ENCODE measurements at places on chromosomes 2 and 18.

- DNase-seq: no peak
These were observed 597.1 kb upstream of the CHAC2 start for GRCh38 chr2:53170466-53170865.

DNA sequence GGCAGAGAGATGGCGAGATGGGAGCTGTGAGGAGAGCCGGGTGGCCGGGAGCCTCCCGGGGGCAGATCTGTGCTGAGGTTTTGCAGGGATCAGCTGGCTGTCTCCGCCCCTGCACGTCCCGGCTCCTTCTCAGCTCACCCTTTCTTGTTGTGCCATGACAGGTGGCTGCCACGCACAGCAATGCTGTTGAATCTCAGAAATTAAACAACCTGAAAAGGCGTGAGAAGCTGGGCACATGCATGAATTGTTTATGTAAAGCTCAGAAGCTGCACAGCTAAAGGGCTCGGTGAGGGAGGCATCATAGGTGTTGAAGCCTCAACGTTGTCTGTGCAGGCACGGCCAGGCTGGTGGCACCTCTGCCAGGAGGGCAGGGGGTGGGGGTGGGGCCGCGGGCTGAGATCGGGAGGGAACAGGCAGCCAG, 858 bp upstream of the RTP5 start:
- DNase-seq: no peak

DNA sequence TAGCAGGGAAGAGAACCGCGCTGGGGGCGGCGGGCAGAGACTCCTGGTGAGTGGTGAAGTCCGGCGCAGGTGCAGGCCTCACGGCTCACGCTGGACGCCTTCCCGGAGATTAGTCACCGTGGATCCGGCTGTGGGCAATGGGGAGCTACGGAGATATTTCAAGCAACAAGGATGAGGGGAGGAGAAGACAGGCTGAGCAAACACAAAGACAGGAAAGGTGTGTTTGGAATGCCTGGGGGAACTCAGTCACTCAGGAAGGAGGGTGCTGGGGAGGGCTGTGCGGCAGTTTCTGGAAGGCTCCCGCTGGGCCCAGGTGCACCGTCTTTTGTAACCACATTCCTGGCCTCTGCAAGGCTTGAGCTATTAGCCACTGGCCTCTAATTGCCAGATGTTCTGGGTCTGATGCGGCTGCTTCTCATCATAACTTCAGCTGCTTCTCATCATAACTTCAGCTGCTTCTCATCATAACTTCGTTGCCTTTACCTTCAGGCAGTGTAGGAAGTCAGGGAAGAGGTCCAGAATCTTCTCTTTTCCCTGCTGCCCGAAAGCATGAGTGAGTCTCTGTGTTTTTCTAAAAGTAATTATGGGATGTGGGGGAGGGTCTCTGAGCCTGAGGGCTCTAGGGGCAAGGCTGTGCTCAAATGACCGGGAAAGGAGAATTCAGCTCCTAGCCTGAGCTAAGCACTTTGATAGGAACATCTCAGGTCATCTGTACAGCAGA, 118.9 kb downstream of the PXDN start:
- no peak for DNase-seq

DNA sequence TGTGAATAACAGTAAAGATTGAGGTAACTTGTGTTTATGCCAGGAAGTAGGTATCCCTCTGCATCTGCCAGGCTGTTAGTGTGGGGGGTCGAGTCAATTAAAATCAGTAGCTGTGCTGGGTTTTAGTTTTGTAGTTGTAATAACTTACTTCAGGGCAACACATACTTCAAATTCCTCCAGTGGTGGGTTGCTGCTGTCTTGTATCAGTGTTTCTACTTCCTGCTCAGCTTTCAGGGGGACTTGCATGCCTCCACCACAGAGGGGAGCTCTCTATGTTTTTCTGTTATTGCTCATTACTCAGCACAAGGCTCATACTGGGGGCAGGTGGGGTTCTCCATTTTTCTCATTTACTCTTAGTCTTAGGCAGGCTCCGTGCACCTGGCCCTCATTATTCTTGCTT, 136.8 kb downstream of the CAPN13 start:
- DNase-seq: no peak

- DNase-seq: no peak
These were observed 65.4 kb upstream of the ACAA2 start for GRCh38 chr18:49878567-49879270.
